Pancreas (tissue), 10 donors: ENCODE measurements at places on chromosomes 2 and 18. TPM values are rescaled to one million over a fixed set of nuclear protein-coding genes. Genes with fewer than 3 reads are reported as not detected.

DNA sequence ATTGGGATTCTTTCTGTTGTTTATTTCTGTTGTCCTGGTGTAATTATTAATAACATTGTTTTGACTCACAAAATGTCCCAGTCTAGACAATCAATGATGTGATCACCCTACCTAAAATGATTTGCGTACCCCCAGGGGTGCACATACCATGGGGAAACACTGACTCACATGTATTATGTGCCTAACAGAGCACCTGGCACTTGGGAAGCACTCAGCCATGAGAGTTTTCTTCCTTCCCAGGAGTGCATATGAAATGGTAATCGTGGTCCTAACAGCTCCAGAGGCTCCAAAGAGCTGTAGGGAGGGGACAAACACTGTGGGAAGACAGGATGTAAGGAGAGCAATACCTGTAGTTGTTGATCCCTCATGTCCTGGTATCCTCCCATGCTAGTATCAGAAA lies 187.8 kb upstream of the ERBB4 start:
- no peak for DNase-seq

DNA sequence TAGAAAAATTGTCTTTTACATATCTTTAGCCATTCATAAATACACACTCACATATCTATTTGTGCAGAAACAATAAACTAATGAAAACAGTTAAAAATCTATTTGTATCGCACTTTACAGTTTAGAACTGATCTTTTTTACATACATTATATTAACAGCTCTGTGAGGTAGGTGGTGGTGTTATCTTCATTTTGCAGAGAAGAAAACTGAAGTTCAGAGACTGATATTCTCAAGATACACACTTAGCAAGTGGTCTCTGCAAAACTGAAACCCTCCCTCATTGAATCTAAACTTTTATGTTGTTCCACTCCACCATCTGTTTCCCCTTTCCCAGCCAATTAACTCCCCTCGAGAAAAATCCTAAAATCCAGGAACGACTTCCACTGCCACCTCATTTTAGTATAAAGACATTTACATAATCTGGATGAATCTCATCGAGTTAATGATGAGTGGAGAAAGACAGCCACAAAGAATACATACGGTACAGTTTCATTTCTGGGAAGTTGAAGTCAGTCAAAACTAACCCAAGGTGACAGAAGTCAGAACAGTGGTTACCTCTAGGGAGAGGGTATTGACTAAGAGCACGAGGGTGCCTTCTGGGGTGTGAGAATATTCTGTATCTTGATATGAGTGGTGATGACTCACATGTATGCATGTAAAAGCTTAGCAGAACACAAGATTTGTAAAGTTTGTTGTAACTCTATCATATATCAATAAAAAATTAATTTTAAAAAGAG lies 524.2 kb upstream of the TCF4 start:
- no peak for DNase-seq

GRCh38 chr2:142791335-142791734 lies 86.1 kb upstream of the KYNU start:
- no peak for DNase-seq

EIF2AK3 gene
- polyA plus RNA-seq, result 21.6 TPM
